Smooth muscle cell of trachea (primary cell): ENCODE measurements at places on chromosomes 7 and 10. TPM values are rescaled to one million over a fixed set of nuclear protein-coding genes. Genes with fewer than 3 reads are reported as not detected.

Gene ITPRID1
- total RNA-seq = not detected in 2 replicates

Gene GJD4
- total RNA-seq = not detected in 2 replicates

Gene TFAM
- total RNA-seq = 9.6 and 19.1 TPM in 2 replicates

Gene SPDYE9
- total RNA-seq = under 0.01 TPM in 1 of 2 replicates, not detected in the other
